ENCODE measurements at places on chromosomes 3 and 15.
A peak's percentile ranks its signal among the peaks of the same experiment; 100 is the strongest.

GRCh38 chr3:128344052-128344735, 122.5 kb downstream of the DNAJB8 start:
- DNase-seq: no peak

DNA sequence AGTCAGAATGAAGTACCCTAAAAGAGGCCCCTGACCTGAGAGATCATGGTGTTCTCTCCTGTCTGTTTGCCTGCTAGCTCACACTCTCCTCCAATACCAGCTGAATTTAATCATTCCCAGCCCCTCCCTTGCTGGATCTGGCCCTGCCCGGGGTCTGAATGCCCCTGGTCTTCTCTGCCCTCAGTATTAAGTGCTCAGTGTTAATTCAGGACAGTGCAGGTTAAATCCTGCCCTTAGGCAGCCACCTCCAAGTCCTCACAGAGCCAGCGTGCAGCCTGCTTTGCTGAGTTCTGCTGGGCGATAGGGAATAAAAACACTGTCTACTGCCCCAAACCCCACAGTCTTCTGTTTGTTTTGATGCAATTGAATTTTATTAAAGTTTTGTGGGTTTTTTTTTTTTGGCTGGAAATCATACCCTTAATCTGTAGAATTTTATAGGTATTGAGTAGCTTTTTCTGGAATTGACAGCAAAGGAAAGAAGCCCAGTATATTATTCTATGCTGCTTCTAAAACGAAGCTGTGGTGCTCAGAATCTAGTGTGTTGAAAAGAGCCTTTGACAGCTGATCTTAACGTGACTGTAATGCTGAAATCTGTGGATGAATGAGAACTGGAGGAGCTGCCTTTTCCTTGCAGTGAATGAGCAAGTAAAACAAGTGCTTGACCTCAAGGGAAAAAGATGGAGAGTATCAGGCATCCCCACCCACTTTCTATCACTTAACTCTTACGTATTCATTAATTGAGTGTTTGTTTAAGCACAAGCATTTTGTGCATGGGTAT, 12.3 kb upstream of the BDH1 start:
- DNase-seq: no peak

GRCh38 chr15:68485721-68486360, 53.9 kb upstream of the ITGA11 start:
- no peak for DNase-seq

DNA sequence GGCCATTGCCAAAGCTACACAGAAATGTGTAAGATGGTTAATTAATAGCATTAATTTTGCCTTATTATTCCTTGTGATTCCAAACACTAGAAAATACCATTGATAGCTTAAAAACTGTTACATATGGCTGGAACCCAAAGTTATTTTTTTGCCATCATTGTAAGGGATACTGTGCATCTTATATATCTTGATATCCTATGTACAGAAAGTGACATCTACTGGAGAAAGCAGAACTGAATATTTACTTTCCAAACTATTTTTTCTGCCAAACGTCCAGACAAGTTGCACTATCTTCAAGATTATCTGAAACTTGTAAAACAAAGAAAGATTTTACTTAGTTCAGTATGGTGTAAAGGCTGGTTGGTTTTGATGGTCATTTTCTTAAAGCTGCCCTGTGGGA, 33.3 kb upstream of the MEIS2 start:
- DNase-seq: peak; percentile 4

- DNase-seq: no peak
These were observed 566.4 kb upstream of the SUCLG2 start for GRCh38 chr3:68220832-68221231.

GRCh38 chr15:74402873-74403587, 30.7 kb downstream of the SEMA7A start:
- DNase-seq: no peak

GRCh38 chr3:89280301-89280700, 172.9 kb downstream of the EPHA3 start:
- DNase-seq: no peak

- peak; percentile 57 for DNase-seq
These were observed 159.0 kb upstream of the IL12A start for GRCh38 chr3:159829539-159830227.

DNA sequence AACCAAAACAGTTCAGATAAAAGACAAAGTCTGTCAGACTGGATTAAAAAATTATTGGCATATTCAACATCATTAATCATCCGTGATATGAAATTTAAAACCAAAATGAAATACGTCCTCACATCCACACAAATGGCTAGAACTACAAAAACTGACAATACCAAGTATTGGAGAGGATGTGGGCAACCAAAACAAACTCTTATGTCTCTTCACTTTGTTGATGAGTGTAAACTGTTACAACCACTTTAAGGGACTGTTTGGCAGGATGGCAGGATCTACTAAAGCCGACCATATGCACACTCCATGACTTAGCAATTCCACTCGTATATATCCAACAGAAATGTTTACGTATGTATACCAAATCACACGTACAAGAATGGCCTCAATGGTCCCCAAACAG, 24.8 kb upstream of the C15orf40 start:
- DNase-seq: no peak

DNA sequence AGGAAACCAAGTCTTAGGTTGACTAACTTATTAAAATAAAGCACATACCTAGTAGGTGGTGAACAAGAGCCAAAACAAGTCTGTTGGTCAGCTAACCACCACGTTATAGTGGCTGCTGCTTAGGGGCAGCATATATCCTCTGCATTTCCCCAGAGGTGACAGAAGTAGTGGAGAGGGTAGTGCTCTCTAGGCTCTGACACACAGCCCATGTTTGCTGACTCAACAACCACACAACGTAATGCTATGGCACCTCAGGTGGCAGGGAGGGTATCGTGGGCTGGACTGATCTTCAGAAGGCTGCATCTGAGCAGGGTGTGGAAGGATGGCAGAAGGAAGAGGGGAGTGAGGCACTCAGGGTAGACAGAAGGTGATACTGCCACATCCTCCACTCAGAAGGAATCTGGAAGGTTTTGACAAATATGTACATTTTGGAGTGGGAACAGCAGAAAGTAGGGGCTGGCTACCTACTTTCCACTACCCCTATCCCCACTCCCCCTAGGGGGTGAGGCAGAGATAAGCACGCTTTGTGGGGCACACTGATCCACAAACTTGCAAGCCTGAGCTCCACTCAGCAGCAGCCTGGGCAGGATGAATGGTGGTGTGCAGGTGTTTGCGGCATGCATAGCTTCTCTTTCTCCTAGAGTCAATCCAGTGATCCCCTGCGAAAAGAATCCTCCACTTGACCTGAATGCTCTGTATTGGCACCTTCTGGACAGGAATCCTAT, 178.1 kb downstream of the RORA start:
- no peak for DNase-seq

- no peak for DNase-seq
These were observed 104.3 kb upstream of the FRMD4B start for GRCh38 chr3:69490235-69490634.

All from COLO829 (cell line).